ENCODE measurements at places on chromosomes 12 and 14.

DNA sequence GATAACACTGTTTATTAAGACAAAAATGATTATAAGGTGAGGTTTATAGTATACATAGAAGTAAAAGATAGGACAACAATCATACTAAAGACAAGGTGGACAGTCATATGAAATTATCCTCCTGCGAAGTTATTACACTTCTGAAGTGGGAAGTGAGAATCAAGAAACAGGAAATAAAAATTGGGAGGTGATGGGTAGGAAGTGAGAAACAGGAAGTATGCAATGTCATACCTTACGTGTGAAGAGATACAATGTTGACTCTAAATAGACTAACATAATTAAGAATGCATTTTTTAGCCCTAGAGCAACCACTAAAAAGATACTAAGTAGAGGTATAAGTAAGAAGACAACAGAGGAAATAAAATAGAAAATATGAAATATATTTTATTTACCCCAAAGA is 43.7 kb downstream of the GRIN2B start:
- DNase-seq = no peak

DNA sequence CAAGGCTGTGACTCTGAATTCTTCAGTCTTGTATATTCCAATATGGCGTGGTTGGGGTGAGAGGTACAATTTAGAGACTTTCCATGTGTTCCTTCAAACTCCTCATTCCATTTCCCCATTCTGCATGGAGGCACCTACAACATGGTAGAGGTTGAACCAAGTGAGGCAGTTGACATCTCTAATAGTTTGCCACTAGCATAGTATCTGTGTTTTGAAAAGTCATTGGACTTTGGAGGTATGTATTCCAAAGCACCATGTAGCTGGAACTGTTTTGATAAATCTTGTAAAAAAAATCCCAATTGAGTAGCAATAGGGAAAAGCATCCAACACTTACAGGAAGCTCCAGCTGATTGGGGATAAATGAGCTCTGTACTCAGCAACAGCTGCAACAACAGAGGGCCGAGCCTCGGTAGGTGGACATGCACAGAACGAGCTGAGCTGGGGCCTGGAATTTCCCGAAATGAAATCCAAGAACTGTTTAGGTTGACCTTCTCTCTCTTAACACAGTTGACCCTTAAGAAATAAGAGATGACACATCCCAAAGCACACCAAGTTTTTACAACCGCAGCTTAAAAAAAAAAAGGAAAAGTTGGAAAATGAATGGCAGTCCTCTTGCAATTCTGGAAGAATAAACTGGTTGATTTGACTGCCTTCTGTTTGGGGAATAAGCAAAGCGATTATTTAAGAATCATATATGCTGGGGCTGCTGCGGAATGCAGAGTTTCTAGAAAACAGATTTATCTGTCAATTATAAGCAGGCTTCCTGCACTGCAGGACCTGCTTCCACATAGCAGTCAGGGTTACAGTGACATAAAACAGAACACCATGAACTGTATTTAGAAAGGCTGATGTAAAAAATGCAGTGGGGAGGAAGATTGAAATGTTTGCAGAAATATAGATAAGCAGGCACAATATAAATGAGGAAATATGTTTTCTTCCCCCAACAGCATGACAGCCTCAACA is 194.6 kb upstream of the KRR1 start:
- no peak for DNase-seq

- DNase-seq = no peak
These were observed 59.6 kb upstream of the EEA1 start for GRCh38 chr12:92988622-92989130.

DNA sequence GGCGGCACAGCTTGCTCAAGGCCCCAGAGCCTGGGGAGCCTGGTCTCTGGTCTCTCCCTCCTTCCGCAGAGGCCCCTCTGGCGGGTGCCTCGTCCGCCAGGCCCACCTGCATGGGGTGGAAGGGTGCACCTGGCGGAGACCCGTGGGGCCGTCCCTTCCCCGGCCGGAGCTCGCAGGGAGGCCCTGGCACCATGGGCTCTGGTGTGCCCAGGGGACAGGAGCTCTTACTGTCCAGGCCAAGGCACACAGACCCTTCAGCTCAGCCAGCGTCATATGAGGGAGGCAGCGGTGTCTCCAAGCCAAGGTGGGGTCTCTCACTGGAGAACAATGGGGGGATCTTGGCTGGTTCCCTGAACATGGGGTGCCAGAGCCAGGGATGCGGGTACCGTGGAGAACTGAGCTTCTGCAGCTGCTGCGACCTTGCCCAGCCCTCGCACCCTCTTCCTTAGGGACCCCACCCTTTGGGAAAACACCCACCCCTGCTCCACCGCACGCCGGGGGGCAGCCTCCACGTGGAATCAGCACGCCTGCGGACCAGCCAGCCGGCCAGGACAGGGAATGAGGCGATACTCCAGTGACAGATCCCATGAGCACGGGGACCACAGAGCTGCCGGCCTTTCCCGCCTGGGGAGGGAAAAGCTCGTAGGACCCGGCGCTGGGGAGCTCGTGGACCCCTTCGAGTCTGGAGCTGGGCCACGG is 25.7 kb upstream of the GALNT9 start:
- DNase-seq = no peak

DNA sequence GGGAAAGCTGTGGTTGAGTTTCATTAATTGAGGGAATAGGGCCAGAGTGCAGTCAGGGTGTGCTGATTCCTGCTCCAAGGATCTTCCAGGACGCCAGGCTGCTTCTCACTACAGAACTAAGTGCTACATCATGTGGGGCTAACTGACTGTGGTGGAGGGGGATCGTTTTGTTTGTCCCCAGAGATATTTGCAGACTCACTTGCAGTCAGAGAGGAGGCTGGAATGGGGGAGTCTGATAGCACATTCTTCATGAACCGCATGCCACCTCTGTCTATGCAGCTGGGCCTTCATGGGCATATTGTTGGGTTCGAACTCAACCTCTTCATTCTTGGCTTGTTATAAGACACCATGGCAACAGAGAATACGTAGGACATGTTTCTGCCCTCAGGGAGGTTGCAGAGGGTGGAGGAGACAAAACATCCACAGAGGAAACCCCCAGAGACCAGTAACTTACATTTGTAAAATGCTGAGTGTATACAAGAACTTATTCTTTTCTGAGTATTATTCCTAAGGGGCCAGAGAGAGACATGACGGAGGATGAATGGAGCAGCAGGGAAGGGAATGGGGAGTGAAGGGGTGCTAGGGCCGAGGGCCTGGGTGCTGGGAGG is 13.0 kb downstream of the KRT7 start:
- no peak for DNase-seq

DNA sequence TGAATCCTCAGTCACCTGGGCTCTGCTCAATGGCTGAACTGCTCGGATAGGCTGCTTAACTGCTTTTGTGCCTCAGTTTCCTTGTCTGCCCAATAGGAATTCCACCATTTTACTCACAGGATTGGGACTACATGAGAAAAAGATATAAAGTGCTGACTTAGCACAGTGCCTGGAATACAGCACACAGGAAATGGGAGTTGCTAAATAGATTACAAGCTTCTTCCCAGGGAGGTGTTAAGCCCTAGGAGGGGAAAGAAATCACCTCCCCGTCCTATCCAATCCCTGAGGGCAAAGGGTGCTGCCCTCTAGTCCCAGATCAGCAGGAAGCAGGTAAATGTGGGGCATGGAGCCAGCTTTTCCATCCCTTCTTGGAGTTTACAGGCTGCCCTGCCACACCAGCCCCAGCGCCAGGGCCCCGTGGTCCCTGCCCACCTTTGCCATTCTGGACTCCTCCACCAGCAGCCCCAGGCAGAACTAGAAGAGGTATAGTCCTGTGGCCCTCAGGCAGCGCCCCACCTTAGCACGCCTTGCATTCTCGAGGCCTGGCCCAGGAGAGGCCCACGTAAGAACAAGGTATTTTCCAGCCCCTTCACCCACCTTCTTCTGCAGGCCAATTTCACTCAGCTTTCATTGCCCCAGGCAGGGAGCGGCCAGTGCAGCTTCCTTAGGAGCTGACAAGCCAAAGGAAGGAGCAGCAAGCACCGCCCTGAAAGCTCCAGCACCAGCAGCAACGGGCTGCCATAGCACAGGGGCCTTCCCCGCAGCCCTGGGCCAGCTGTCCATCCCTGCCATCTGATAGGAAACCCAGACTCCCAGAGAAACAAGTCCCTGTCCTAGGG is 28.8 kb upstream of the RPLP0 start:
- DNase-seq = no peak

- DNase-seq = no peak
These were observed 34.5 kb downstream of the EFCAB11 start for GRCh38 chr14:89920056-89920455.

GRCh38 chr14:22978487-22978837 is 3.9 kb downstream of the AJUBA start:
- DNase-seq = no peak

DNA sequence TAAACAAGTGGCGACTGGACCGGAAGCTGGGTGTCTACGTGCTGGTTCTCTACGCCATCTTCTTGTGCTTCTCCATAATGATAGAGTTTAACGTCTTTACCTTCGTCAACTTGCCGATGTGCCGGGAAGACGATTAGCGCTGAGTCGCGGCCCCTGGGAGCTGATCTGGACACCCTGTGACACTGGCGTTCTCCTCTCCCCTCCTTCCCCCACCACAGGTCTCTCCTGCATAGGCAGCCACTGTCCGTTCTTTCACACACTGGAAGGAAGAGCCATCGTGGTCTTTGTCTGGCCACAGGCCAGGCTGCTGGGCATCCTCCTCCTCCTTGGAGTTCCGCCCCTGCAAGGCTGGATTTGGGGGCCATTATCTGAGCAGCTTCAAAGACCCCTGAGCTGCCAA is 20.1 kb upstream of the RIN3 start:
- DNase-seq = peak; percentile 79

DNA sequence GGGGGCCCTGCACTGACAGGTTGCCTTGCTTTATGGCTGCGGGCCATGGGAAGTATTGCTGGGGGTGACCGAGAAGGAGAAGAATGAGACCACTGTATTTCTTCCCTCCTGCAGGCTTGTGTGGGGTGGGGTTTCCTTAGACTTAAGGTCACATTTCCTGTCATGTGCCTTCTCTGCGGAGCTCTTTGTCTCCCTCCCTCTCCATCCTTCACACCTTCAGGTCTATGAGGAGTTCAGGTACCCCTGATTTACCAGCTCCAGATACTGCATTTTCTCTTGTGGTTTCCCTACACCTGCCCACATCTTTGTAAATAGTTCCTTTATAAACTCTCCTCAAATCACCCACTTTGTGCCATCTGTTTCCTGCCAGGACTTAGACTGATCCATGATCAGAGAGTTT is 3.6 kb downstream of the FNTB start:
- no peak for DNase-seq

GRCh38 chr14:33475623-33476022 is 475.3 kb downstream of the EGLN3 start:
- no peak for DNase-seq

GRCh38 chr12:8088574-8088973 is 6.5 kb downstream of the NECAP1 start:
- DNase-seq = no peak

DNA sequence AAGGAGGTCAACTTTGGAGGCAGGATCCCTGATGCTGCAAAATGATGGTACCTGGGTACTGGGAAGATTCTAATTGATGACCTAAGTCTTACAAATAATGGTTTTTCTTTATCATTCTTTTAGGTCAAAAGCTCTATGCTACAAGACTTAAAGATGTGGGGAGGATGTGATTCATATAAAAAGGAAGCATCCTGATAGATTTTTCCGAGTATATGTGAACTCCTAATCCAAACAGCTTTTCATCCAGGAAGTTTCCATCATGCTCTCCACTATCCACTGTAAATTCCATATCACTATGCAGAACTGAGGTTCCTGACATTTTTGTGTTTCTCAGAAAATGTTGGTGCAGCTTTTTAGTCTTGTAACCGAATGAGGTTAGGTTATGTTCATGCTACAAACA is 293.2 kb downstream of the PAWR start:
- no peak for DNase-seq

GRCh38 chr12:11795913-11796459 is 146.5 kb downstream of the ETV6 start:
- no peak for DNase-seq

GRCh38 chr12:25328072-25328712 is 77.5 kb upstream of the KRAS start:
- no peak for DNase-seq

GRCh38 chr14:44449680-44450079 is 57.4 kb downstream of the FSCB start:
- no peak for DNase-seq

- DNase-seq = no peak
These were observed 464.8 kb upstream of the RGS6 start for GRCh38 chr14:71467361-71467811.

DNA sequence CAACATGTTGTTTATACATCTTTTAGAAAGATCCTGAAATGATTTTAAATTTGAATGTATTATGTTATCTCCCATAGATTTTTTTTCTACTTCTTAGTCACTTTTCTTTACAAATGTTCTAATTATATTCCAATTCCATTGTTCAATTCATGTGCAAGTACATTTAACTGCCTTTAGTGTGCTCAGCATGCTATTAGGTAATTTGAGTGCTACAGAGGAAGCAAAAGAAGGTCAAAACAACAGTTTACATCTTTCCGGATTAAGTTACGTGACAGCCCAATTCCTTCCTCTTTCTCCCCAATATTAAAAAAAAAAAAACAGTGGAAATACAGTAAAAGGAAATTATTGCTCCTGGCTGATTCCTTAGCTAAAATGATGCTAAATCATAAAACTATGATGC is 98.3 kb downstream of the RTN1 start:
- no peak for DNase-seq

DNA sequence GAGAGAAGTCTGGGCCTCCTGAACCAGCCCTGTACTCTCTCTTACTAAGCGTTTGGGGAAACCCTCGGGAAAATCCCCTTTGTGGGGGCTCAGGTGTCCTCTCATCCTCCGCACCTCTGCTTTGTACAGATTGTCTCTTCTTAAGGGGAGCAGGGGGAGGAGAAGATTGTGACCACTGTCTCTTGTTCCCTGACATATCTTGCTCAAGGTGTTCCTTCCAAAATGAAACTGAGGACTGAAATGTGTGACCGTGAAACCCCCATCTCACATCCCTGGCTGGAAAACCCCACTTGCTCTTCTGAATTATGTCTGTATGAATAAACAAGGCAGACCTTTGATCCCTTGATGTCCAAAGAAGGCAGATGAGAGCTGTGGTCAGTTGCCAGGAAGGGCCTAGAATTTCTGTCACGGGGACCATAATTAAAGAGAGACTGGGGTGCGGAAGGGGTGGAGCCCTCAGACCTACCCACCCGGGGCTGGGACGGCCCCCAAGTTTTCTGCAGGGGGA is 369.8 kb downstream of the AACS start:
- no peak for DNase-seq

DNA sequence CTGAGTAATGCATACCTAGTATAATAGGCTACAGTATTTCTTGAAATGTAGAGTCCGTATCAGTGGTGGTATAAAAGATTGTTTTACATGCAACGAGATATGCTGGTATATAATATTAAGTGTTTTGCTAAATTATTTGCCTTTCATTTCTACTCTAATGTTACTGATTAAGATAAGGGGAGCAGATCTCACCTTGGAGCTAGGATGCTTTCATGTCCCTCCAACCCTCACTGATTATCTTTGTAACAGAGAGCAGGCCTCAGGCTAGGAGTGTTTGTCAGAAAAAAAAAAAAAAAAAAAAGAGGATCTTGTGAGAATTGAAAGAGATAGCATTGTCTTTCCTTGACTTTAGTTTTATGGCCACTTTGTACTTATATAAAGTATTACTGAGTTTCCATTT is 92.6 kb downstream of the PDE3A start:
- no peak for DNase-seq

- no peak for DNase-seq
These were observed 32.9 kb downstream of the LGR5 start for GRCh38 chr12:71472441-71472911.

- no peak for DNase-seq
These were observed 88.8 kb downstream of the CCDC60 start for GRCh38 chr12:119423285-119423684.

GRCh38 chr12:14951851-14952250 is 9.6 kb downstream of the ARHGDIB start:
- no peak for DNase-seq

GRCh38 chr14:33897382-33897781 is 53.5 kb downstream of the EGLN3 start:
- DNase-seq = no peak

Measured in vagina (tissue), 2 donors.